ENCODE measurements at places on chromosomes 11 and 22.

DNA sequence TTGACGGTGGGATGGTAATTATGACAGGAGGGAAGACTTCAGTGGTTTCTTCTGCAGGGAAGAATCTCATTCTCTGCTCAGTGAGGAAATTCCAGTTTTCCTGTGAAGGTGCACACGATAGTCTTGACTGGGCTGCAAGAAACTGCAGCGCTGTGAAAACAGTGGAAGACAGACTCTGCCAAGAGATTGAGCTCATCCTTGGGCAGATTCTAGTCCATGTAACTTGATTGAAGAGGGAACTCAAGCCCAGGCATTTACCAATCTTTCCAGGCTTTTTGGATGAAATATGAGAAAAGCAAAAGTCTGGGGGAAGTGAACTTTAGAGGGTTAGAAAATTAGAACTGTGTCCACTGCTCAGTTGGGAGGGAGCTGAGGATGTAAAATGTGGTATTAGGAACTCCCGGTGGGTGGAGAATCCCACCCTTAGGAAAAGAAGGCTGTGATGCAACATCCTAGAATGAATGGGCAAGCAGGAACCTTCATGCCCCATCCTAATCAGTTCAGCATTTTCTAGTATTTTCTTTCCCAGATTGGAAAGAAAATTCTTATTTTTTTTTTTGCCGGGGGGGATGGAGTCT lies 212.6 kb downstream of the DBX1 start:
- no peak for DNase-seq

- DNase-seq, result no peak
Observed at GRCh38 chr11:83612891-83613766, 327.0 kb upstream of the CCDC90B start.

GRCh38 chr11:117929916-117930570 lies 841 bp upstream of the TMPRSS13 start:
- DNase-seq, result no peak

DNA sequence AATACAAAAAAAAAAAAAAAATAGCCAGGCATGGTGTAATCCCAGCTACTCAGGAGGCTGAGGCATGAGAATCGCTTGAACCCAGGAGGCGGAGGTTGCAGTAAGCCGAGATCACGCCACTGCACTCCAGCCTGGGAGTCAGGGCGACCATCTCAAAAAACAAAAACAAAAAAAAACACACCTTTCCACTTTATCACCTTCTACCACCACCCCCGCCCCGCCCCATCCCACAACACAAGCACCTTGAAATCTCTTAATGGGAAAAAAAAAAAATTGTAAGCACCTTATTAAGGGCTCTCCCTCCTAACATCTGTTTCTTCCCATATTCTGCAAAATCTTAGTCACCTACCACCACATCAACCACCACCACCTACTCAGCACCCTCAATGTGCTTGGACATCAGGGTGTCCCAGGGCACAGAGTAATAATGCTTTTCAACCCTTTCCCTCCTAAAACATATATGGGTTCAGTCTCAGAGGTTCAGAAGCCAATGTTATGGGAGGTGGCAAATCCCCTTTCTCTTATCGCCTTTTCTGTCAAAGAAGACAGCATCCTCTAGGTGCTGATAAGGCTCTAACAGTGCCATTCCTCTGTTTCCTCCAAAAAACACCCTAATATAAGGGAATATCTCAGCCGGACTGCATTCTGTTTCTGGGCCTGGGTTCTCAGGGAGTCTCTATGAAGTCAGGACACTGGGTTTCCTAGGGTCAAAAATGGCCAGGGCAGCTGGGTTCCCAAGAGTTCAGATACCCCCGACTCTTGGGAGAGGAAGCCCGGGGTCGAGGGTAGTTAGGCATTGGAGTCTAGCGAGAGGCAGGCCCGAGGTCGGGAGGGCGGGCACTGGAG lies 718 bp downstream of the INTS5 start:
- no peak for DNase-seq

DNA sequence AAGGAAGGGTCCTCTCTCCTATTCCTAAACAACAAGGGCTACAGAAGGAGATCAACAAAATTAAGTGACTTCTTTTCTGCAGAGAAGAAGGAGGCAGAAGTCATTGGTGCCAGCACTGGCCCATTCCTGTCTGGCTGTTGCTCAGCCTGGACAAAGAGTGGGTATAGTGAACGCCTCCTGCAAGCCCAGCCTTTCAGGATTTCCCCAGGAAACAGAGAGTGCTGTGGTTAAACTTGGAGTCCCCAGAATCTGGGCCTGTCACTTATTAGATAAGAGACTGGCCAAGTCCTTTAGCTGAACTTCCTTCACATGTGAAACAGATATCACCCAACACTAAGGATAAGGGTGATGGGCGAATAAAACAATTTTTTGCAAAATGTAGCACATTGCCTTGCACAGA lies 10.9 kb downstream of the TST start:
- no peak for DNase-seq

DNA sequence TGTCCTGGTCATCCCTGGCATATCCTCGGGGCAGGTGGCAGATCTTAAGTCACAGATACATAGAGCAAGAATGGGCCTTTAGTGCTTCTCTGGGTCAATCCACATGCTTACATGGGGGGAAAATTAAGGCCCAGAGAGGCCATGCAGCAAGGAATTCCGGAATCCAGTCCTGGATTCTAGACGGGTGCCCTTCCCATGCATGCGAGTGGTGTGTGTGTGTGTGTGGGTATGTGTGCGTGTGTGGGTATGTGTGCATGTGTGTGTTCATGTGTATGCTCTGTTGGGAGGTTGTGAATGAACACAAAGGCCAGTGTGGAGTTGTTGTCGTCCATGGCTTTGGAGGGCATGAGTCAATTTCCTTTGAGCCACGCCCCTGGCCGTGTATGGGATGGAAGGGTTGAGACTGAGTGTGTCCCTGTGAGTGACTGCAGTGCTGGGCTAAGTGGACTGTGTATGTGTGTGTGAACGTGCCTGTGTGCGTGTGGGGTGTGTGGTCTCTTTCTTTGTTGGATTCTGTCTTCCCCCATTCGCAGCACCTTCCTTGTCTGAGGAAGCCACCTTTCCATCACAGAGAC lies 33.4 kb upstream of the EIF3D start:
- DNase-seq, result no peak

DNA sequence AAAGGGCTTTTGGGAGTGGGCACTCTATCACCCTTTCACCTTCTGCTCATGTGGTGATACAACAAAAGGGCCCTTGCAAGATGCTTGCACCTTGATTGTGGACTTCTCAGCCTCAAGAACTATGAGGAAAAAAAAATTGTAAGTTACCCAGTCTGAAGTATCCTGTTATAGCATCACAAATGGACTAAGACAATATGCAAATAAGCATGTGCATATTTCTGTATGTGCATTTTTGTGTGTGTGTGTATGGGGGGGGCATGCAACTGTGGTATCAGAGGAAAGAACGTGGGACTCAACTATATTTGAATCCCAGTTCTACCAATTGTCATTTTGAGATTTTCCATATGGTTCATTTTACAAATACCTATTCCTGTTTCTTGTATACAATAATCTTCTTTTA lies 10.9 kb downstream of the JRKL start:
- DNase-seq, result no peak

- DNase-seq, result no peak
Observed at GRCh38 chr22:40189997-40190396, 12.3 kb downstream of the TNRC6B start.

GRCh38 chr22:45446216-45446615 lies 32.7 kb downstream of the RIBC2 start:
- no peak for DNase-seq

GRCh38 chr11:85710917-85711316 lies 24.9 kb upstream of the CCDC89 start:
- DNase-seq, result no peak

Data from HL-60 (cell line).